ENCODE measurements at places on chromosomes 5 and 9.

DNA sequence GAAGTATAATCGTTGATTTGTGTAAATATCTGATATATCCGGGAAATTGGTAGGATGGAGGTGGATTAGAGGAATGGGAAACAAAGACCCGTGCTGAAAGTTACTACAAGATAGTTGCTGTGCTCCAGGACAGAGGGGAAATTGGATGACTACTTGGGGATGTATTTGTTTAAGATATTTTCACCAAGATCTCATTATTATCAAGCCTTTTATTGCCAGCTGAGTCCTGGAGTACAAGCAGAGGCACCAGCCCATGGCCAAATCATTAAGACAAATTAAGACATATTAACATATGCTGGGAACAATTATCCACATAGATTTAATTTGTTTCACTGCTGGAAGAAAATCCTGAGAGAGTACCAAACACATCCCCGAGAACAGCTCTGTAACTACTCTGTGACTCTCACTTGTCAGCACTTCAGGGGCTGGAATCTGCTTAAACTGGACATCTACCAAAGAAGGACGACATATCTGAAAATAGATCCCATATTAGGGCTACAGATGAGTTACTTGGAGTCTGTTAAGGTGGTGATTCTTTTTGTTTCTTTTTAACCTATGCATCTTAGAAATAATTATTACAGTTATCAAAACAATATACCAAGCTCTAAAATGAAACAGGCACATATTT, 68.2 kb downstream of the SLC1A1 start:
- DNase-seq = no peak

GRCh38 chr9:113548221-113549041, 84.9 kb downstream of the RGS3 start:
- DNase-seq = no peak

GRCh38 chr5:174320051-174320450, 274.5 kb downstream of the NSG2 start:
- no peak for DNase-seq

- no peak for DNase-seq
Measured at GRCh38 chr5:30104872-30105596, 1088.5 kb upstream of the CDH6 start.

DNA sequence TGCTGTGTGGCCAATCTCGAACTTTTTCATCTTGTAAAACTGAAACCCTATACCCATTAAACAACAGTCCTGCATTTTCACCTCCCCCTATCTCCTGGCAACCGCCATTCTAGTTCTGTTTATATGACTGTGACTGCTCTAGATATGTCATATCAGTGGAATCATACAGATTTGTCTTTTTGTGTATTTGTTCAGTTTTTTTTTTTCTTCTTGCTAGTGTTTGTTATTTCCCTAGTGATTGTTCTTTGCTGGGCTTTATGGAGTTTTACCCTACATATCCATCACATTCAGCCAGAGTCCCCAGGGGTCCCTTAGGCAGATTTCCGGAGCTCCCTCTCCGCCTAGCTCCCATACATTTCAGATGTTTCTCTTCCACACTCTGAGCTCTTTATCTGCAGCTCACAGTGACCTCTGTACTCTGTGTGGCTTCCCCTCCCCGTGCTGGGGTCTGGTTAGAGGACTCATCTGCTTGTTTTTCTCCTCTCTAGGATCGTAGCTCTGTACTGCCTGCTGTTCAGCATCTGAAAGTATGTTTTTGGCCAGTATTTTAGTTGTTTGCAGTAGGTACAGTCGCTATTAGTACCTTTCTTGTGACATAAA, 25.1 kb upstream of the CARTPT start:
- no peak for DNase-seq

DNA sequence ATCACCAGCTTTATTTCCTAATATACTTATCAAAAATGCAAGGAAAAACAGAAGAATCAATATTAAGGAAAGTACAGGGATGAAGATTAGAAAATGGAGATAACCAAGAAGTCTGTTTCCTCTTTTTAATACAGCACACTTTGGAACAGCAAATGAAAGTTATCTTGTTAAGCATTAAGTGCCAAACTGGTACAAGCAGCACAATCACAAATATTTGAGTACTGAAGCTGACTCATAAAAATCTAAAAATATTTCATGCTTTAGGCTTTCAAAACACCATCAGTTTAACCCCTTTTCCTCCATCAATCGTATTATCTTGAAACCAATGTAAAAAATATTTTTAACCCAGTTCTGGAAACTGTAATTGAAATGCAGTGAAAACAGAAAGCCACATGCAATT, 2.7 kb downstream of the FBXW11 start:
- DNase-seq = no peak

- no peak for DNase-seq
Measured at GRCh38 chr9:3677541-3677940, 151.7 kb upstream of the RFX3 start.

DNA sequence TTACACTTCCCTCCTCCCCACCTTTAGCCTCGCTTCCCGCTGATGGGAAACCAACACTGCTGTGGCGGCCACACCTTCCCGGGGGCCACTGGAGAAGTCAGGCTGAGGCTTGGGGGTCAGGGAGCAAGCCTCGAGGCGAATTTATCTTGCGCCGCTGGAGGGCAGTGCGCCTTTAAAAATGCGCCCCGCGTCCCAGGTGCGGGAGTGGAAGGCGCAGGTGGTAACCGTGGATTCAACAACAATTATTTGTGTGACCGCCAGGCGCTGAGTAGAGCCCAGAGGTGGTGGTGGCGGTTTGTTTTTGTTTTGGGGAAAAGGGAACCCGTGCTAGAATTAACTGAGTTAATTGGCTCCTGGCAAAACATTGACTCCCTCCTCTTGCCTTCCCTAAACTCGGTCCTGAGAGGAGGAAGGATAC, 1.1 kb downstream of the CFAP77 start:
- DNase-seq = peak; percentile 59

DNA sequence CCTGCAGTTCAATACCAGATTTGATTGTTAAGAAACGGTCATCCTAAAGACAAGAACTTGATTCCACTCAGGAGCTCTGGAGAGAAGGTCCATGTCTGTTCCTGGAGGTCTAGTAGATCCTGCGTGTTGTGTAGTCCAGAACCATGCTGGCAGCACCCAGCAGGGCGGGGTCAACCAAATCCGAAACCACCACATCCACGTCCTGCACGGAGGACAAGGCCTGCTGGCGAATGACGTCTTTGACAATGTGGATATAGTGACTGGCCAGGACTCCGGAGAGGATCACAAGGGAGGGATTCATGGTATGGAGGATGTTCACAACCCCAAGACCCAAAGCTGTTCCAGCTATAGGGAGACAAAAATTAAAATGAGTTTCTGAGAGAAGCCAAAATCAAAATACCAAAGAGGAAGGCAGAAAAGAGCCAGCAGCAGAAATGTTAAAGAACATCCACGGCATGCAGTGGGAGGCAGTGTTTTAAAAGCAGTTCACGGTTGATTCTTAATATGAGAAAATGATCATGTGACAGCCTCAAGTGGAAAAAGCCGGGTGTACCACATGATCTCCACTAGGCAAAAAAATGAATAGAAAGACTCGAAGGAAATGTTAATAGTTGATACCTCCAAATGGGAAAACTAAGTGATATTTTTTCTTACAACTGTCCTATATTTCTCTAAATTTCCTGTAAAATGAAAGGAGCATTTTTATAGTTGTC, 26.7 kb downstream of the CLTA start:
- DNase-seq = no peak

DNA sequence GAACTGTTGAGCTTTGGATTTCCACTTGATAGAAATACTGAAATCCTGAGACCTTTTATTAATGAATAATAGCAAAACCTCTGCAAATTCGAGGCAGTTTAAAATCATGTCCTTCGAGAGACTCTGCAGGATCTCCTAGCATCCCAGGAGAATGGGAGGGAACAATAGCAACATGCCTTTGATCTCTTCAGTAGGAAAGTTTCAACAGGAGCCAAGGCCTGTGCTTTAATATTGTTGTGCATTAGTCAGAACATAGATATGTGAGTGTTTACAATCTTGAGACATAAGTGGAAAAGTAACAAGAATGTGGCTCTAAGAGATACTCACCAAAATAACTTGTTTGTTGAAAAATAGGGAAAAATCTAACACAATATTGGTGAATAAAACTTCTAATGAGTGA, 83.3 kb upstream of the LHFPL2 start:
- no peak for DNase-seq

DNA sequence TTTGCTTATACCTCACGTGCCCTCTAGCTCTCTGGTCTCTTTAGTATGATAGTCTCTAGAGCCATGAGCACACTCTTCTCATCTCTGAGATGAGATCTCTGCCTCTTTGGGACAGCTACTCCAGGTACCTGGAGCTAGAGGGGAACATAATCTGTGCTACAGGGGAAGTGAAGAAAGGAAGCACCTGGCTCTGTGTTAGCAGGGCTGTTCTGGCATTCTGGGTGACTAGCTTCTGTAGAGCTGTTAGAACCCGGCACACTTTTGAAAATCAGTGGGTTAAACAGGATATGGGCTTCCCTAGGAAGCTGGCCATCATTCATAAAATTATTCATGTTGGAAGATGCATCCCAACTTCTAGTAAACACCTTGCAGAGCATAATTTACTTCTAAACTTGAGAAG, 224.8 kb downstream of the MCTP1 start:
- no peak for DNase-seq

GRCh38 chr9:101569741-101570501, 24.8 kb downstream of the PPP3R2 start:
- DNase-seq = no peak

- DNase-seq = no peak
Measured at GRCh38 chr5:42436051-42436450, 12.8 kb downstream of the GHR start.

- DNase-seq = no peak
Measured at GRCh38 chr9:36040271-36040925, 3.7 kb downstream of the RECK start.

- no peak for DNase-seq
Measured at GRCh38 chr5:76789991-76790581, 28.7 kb upstream of the F2RL1 start.

- DNase-seq = no peak
Measured at GRCh38 chr5:36521838-36522745, 84.3 kb upstream of the SLC1A3 start.

DNA sequence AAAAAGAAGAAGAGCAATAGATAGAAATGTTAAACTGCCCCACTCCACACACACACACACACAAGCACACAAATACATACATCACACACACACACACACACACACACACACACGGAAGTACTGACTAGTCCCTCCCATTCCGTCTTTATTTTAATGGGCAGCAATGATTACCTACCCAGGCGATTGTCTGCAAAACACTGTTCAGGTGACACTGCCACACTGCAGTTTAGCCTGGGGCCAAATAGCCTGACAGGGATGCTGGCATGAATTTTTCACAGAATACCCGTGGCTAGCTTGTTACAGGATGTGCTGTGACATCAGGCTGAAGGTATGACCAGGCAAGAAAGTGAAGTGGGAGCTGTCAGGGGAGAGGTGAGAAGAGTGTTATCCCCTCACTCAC, 86.9 kb downstream of the FRMD3 start:
- DNase-seq = no peak

GRCh38 chr5:139410993-139411828, 7.3 kb upstream of the SPATA24 start:
- DNase-seq = no peak

GRCh38 chr9:137785704-137786161, 91.8 kb upstream of the CACNA1B start:
- no peak for DNase-seq

GRCh38 chr9:113912816-113913215, 36.7 kb downstream of the ZNF618 start:
- peak; percentile 25 for DNase-seq

DNA sequence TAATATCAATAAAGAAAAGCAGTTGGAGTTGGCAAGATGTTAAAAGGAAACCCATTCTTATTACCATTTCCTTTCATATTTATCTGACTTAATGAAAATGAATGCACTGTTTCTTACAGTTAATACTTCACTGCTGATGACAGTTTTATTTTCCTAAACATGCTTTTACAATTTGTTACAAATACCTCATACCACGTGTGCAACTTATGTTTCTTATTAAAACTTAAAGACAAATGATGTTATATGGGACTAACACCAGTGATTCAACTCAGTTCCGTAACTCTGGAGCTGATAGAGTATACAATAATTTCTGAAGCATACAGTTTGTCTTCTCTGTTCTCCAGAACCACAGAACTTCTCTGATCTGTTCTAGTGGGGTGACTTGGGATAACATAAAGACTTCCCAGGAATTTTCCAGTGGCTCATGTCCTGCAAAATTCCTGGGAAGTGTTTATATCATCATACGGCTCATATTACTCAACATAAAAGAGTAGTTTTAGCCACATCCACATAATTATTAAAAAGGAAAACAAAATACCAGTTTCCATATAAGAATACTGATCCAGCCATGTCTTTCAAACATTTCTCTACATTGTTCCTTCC, 1259.0 kb upstream of the C9orf72 start:
- no peak for DNase-seq

DNA sequence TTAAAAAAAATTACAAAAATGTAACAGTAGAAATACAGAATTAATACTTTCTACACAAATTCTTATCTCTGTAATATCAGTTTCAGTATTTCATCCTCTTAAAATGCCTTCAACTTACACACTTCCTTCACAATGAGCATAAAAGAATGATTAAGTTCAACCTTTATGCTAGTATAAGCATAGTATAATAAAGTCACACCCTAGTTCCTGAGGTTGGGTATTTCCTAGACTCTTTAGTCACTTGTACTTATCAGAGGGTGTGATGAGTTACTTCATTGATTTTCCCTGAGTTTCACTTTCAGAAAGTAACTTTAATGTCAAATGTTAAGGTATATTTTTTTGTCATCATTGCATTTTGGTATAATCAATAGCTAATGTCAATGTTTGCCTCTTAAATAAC, 302.4 kb downstream of the PDE4D start:
- no peak for DNase-seq

DNA sequence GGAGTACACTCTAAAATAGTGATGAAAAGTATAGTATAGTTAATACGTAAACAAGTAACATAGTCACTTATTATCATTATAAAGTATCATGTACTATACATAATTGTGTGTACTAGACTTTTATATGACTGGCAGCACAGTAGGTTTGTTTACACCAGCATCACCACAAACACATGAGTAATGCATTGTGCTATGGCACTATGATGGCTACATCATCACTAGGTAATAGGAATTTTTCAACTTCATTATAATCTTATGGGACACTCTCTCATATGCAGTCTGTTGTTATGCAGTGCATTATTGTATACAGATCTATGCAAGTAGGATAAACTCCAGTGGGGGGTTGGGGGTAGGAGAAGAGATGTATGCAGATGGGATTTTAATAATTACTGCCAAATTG, 52.7 kb upstream of the ELL2 start:
- DNase-seq = no peak

- no peak for DNase-seq
Measured at GRCh38 chr9:16258708-16259107, 611.8 kb downstream of the BNC2 start.

DNA sequence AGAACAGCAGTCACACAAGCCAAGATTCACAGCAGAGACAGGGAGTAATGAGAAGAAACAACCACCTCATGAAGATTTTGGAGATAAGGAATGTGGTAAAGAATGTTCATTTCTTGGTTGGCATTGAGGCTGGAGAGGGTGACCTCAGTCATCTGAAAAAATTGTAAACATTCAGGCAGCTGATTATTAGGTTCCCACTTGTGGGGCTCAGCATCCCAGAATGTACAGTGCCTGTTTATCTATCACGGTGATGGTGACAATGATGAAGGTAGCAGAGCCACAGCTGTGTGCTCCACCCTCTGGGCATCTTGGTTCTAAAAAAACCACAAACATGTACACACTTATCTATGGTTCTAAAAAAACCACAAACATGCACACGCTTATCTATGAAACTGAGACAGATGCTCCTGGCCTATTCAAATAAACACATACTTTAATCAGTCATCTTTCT, 143.9 kb upstream of the MOCS2 start:
- no peak for DNase-seq
